ENCODE measurements at places on chromosomes 12 and 14.
A peak's percentile ranks its signal among the peaks of the same experiment; 100 is the strongest.

DNA sequence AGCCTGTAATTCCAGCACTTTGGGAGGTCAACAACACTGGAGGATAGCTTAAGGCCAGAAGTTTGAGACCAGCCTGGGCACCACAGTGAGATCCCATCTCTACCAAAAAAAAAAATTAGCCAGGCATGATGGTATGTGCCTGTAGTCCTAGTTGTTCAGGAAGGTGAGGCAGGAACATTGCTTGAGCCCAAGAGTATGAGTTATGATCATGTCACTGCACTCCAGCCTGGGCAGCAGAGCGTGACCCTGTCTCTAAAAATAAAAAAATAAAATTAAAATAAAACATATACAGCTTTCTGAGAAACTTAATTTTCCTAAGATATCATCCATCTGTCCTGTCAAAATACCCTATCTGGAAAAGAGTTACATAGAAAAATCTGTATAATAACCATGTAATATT, 38.9 kb downstream of the EML5 start:
- DNase-seq = no peak

GRCh38 chr14:100866666-100867630, 36.6 kb downstream of the RTL1 start:
- DNase-seq = no peak

DNA sequence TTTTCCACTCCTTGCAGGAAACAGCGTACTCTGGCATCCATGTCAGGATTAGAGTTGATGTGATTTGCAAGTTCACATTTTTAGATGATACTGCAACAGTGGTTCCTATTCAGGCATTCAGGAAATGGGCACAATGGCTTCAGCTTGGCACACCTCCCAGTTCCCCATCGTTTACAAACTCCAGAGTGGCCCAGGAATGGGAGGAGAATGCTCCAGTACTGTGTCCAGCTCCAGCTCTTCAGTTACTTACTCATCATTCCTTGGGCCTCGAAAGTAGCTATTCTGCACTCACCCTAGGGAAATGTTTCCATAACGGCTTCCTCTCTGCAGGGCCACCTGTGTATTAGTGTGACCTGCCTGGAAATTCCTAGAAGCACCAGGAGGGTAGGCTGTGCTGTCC, 239.7 kb upstream of the RGS6 start:
- no peak for DNase-seq

DNA sequence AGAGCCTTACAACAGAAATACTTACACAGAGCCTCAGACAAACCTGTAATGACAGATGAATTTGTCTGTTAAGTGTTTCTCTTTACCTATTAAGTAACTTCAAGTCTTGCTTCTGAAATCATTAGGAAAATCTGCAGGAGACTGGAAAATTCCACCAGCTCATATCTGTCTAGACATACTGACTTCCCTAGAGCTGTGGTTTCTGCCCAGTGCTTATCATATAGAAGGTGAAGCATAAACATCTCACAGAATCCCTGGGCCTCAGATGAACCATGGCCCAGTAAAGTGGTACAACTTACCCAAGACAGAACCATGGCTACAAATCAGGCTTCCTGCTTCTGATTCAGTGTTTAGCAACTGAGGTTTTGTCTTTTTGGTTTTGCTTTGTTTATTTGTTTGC, 91.6 kb downstream of the EGLN3 start:
- DNase-seq = no peak

DNA sequence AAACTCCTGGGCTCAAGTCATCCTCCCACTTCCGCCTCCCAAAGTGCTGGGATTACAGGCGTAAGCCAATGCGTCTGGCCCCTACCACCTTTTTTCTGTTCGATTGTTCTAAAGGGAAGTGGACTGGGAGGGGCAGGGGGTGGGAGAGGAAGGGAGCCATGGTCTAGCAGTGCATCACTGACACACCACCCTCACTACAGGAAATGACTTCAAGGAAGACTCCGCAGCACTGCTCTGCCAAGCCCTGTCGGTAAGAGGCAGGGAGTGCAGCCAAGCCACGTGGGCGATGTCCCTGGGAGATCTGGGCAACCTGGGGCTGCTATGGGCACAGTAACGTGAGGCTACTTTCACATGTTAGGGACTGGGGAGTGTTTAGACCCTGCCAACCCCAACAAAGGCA, 18.0 kb downstream of the LRRC74A start:
- DNase-seq = peak; percentile 31

DNA sequence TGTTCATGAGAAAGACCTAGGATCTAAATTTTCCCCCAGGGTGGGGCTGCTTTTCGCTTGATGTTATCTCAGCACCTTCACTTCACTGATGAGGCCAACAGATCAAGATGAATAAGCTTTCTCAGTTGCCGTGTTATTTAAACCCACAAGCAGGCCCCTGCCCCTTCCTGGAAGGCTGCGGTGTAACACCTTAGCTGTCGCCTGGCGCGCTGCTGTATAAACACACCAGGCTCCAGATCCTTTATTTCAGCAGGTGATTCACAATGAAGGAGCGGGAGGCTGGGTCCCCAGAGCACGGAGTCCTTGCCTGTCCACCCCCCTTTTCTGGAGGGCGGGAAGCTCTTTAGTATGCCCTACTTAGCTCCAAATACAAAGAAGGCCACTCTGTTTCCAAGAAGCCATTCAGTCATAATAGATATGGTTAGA, 515.4 kb downstream of the FUT8 start:
- DNase-seq = no peak

DNA sequence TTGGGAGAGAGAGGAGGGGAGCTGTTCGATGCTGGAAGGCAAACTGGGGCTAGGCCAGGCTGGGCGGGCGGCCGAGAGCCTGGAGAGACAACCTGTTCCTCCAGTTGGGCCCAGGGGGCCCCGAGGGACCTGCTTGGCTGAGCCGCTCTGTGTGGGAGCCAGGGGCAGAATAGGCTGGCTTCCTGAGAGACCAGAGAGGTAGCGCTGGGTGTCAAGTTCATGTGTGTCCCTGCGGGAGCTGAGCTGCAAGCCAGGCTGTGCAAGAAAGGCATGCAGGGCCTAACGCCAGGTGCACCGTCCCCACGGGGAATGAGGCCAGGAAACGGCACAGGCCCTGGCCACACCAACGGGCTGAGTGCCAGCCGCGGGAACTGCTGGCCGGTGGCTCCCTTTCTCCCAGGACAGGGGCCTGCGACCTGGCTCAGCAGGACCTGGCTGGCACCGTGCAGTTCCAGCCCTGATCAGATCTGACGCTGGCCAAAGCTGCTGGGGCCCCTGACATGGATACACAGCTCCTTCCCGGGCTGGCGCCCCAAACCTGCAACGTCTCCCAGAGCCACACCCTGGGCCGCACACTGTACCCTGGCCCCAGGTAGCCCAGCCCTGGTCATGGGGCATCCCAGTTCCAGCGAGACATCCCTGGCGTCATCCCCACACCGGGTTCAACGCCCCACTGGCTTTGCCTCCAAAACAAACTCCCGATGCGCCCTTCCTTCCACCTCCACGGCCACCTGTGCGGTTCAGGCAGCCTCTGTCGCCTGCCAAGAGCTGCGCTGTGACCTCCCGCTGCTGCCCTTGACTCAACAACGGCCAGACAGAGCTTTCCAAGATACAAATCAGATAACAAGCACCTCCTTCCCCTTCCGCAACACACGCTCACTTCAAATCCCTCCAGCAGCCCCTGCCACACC, 65.0 kb downstream of the RFLNA start:
- DNase-seq = no peak

- DNase-seq = no peak
Observed at GRCh38 chr14:90483571-90483974, 86.7 kb downstream of the CALM1 start.

DNA sequence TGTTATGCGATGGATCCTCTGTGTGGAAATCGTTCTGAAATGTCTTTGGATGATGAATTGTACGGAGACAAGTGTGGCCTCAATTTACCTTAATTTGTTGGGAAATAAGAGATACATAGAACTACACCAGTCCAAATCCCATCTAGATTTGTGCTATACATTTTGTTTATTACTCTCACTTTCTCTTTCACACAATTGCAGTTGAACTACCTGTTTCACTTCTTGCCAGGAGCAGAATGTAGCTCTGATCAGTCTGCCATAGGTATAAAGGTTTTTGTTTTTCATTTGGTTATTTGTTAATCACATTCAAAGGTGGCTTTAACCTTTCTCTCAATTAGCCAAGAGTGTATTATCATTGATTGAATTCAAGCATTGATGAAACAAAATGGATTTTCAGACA, 268.2 kb downstream of the SNAPC1 start:
- DNase-seq = no peak

DNA sequence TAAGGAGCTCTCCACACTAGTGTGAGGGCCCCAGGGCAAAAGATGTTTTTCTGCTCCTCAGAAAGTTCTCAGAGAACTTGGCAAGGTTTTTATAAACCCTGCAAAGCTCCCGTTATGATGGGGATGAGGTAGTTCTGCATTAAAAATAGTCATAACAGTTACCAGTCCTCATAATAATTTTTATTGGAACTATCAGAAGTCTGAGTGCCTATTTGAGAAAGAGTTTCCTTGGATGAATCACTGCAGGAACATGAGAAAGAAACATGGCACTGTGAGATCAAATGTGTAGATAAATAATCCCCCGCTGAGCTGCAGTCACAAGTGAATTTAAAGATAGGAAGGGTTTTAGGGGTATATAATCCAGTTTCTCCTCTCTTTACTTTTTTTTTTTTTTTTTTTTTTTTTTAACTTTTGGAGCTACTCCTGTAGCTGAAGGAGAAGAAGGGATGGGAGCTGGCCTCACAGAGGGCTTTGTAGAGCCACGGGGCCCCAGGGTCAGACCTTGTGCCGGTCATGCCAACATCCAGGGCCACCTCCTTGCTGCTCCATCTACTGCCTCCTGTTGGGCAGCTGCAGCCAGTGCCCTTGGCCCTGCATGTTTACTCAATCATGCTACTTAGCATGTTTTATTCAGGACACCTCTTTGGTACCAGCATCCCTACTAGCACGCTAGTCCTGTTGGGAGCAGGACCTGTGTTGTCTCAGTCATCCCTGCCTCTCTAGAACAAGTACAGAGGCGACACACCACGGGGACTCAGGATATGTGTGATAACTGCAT, 39.5 kb downstream of the EVL start:
- DNase-seq = peak; percentile 53

GRCh38 chr14:45287610-45288009, 34.6 kb upstream of the MIS18BP1 start:
- DNase-seq = peak; percentile 8

DNA sequence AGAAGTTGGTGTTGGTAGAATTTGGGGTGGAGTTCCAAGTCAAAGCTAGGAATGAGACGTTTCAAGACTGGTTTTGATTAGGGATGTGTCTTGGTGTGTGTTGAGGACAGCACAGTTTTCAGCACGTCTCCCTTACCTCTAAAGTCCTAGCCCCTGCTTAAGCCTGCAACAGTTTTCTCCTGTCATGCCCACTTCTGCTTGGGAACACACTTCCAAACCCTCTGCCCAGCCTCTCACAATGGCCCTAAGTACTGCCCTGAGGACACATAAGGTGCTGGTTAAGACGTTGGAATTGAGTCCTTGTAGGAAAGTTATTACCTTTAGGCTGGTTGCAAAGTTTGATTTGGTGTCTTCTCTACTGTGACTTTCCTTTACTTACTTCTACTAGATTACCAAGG, 710 bp upstream of the BMAL2 start:
- no peak for DNase-seq

DNA sequence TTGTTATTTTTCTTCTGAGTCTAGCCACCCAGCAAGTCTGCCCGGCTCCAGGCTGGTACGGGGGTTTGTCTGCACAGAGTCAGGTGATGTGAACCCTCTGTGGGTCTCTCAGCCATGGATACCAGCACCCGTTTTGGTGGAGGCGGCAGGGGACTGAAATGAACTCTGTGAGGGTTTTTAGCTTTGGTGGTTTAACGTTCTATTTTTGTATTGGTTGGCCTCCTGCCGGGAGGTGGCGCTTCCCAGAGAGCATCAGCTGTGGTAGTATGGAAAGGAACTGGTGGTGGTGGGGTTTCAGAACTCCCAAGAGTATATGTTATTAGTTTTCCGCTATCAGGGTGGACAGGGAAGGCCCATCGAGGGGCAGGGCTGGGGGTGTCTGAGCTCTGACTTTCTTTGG, 5.3 kb upstream of the SERPINA4 start:
- no peak for DNase-seq

- DNase-seq = no peak
Observed at GRCh38 chr12:51721282-51721940, 127.1 kb downstream of the FIGNL2 start.

DNA sequence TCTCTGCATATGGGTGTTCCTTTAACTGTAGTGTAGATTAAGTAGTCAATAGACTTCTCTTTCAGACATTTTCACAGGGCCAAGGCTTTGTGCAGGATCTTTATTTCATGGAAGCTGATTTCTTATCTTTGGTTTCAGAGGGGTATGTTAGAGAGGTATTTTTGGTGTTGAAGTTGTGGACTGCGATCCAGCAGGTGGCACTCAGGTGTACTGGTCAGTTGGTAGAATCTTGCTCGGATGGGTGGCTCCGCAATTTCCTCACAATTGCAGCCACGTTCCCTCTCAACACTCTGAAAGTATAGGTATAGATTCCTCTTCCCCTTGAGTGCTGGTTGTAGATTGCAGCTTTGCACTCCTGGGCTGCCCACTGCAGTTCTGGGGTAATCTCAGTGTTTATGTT, 44.3 kb downstream of the OSBPL8 start:
- no peak for DNase-seq

- DNase-seq = peak; percentile 10
Observed at GRCh38 chr12:84842406-84843013, 70.1 kb downstream of the SLC6A15 start.

- DNase-seq = no peak
Observed at GRCh38 chr12:12333407-12334366, 16.4 kb downstream of the MANSC1 start.

- DNase-seq = no peak
Observed at GRCh38 chr12:1935242-1935641, 16.8 kb upstream of the CACNA2D4 start.

DNA sequence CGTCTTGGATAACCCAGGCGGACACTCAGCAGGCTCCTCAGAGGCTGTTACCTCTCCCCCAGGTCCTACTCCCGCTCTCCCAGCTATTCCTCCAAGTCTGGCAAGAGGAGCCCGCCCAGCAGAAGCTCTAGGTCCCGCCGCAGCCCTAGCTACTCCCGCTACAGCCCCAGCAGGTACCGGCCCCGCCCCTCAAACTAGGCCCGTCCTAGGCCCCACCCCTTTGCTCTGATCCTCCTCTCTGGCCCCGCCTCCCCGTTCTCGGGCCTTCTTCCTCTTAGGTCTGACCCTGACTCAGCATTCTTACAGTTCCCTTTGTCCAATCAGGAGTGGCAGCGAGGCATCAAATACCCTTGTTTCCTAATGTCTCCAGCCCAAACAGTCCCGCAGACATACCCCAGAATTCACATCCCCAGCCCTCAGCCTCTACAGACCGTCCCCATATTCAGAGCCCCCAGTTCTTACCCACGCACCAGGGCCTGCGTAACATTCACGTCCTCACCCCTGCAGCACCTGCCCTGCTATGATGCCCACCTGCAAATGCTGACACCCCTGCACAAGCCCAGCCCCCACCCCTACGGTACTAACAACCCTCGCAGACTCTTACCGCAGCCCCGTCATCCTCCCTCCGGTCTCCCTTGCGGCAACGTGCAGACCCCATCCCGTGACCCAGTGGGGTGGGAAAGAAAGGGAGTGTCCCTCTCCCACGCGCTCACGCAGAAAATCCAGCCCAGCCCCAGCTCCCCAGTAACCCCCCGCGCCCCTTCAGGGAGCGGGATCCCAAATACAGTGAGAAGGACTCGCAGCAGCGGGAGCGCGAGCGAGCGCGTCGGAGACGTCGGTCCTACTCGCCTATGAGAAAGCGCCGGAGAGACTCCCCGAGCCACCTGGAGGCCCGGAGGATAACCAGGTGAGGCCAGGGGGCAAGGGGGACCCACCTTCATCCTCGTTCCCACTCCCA, 25.0 kb upstream of the HSPB8 start:
- DNase-seq = no peak
